ENCODE measurements at places on chromosomes 16 and 17. TPM values are rescaled to one million over a fixed set of nuclear protein-coding genes. Genes with fewer than 3 reads are reported as not detected.

- peak; percentile 94 for DNase-seq
Observed at GRCh38 chr17:14737984-14738651, 437.2 kb downstream of the HS3ST3B1 start.

- no peak for DNase-seq
Observed at GRCh38 chr17:21140911-21141310, 14.1 kb downstream of the DHRS7B start.

GRCh38 chr17:15233022-15233805, 31.9 kb downstream of the PMP22 start:
- no peak for DNase-seq

- no peak for DNase-seq
Observed at GRCh38 chr16:67718668-67719047, 458 bp downstream of the GFOD2 start.

DNA sequence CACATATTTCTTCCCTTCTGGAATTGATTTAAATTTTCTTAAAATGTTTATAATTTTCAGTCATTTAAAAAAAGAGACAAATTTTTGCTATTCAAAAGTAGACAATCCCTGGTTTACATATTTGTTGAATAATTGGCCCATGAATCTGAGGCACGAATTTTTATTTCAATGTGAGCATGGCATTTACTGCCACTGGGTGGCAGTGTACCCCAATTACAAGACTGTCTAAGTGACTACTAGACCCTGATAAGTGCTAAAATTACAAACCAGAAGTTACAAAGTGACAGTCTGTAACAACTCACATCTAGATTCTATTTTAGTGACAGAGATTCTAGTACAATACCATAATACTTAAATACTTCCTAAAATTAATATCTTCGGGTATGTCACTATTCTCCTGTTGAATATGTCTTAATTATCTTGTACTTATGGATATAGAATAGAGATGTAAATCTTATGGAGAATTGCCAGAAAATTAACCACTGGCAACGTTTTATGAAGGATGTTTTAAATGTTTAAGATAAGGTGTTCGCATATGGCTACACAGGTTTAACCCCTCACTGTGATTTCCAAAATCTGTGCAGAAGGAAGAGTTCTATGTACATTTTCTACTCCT, 235.8 kb downstream of the MAP2K4 start:
- peak; percentile 27 for DNase-seq

DNA sequence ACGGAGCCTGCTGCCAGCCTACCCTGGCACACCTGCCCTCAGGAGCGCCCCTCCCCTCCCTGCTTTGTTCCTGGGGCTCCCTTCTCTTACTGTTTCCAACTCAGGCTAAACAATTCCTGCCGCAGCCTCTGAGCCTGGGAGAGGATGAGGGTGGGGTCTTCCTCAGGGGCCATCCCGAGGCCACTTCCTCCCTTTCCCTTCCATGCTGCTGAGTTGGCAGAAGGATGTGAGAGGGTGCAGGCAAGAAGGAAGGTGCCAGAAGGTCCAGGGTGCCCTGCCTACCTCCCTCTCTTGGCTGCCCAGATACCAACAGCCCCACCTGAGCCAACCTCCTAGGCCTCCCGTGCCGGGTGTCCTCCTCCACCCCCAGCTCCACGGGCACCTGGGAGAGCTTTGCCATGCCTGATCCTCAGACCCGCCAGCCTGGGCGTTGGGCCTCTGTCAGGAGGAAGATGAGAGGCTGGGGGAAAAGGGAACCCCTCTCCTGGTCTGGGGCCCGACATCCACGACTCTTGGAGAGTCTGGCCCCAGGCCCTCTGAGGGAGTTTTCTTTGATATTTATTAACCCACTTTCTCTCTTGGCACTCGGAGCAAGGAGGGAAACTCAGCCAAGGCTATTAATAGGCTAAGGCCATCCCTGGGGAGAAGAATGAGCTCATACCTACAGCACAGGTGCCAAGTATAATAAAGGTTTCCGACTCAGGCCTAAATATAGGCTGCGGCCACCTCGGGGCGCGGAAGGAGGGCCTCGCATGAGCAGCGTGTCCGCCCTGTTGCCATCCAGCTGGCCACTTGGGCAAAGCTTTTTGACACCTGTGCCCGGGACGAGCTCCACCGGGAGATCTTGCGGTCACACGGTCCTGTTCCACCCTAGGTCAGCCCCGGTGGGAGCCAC, 232.0 kb downstream of the ENGASE start:
- DNase-seq = peak; percentile 50

DNA sequence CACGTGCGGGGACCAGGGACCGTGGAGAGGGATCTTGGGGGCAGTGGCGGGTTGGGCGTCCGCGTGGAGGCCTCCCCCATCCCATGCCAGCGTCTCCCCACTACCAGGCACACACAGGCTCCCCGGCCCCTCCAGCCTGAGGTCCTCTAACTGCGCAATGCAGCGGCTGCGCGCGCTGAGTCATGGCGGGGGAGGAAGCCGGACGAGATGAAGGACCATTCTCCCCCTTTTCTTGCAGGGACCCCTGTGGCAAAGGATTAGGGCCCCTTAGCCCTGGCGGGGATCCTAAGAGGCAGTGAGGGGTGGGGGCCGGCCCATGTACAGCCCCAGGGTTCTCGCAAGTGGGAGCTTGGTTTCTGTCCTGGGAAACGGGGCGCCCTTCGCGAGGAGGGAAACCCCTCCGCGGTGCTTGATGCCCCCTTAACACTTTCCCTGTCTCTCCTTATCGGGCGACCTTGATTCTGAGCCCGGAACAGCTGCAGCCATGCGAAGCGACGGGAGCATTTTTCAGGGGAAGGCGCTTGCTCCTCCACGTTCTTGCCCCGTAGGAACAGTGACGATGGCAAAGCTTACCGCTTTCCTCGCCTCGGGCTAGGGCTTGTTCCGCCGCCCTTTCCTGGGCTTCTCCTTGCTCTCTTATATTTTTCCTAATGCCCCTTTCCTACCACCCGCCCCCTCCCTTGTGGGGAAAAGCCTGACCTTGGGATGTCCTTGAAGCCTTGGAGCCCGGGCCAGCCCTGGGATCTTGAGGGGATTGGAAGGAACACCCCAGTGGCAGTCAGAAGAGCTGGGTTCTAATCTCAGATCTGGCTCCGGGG, 592 bp downstream of the ALDOA start:
- DNase-seq = no peak

DNA sequence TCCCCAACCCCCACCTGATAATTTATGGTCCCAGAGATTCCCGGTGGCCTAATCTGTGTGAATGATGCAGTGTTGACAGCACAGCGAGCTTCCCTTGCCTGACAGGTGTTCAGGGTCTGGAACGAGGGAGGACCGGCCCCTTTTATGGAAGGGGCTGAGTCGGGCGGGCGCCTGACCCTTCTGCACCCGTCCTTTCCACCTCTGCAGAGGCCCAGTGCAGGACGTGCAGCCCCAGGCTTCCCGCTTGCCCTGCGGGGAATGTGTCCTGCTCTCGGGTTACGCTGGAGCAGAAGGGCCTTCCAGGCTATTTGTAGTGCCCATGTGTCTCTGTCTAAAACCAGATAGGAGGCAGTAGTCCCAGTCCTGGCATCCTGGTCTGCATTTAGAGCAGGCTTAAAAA, 16.2 kb downstream of the SMTNL2 start:
- DNase-seq = no peak

- DNase-seq = no peak
Observed at GRCh38 chr17:66449418-66449977, 147.1 kb downstream of the PRKCA start.

- peak; percentile 33 for DNase-seq
Observed at GRCh38 chr17:18248300-18248731, 10.2 kb downstream of the FLII start.

- DNase-seq = no peak
Observed at GRCh38 chr16:82137822-82138167, 32.2 kb downstream of the MPHOSPH6 start.

DNA sequence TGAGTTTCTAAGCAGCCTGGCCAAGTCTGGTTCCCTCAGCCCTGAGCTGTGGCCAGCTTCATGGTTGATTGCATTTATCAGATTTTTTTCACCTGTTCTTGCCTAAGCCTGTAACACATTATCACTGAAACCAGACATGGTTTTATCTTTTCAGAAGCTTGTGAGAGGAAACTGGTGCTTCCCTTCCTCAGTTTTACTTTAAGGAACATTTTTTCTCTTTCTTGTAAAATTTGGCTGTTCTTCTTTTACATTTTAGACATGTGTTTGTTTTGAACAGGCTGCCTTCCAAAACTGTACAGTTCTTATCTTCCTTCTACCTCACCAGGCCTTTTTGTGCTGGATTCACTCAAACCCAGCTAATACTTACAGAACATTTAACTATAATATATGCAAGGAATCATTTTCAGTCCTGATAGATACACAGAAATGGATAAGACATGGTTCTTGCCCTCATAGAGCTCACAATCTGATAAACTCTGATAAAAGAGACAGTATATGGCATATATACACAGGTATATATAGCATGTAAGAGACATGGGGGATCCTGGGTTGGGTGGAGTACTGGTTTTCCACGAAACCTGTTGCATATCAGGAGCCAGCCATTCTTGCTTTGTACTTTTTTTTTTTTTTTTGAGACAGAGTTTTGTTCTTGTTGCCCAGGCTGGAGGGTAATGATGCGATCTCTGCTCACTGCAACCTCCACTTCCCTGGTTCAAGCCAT, 44.5 kb downstream of the ZNRF1 start:
- peak; percentile 16 for DNase-seq

GRCh38 chr17:40321961-40322357, 13.0 kb downstream of the RARA start:
- no peak for DNase-seq

Gene MYH11
- total RNA-seq = not detected

Gene SPATA32
- not detected for total RNA-seq

Gene PRSS33
- total RNA-seq = not detected

Gene FBXO47
- total RNA-seq = not detected

Gene DHX58
- total RNA-seq = 27.0 TPM

Gene CD7
- not detected for total RNA-seq

Gene SDR42E2
- total RNA-seq = not detected

Gene ENPP7
- not detected for total RNA-seq
